D721Med (cell line): ENCODE measurements at places on chromosomes 12 and 14.

- DNase-seq: no peak
Measured at GRCh38 chr12:93126069-93126474, 197.0 kb upstream of the EEA1 start.

GRCh38 chr12:43396671-43397070 is 155.3 kb downstream of the ADAMTS20 start:
- DNase-seq: no peak

DNA sequence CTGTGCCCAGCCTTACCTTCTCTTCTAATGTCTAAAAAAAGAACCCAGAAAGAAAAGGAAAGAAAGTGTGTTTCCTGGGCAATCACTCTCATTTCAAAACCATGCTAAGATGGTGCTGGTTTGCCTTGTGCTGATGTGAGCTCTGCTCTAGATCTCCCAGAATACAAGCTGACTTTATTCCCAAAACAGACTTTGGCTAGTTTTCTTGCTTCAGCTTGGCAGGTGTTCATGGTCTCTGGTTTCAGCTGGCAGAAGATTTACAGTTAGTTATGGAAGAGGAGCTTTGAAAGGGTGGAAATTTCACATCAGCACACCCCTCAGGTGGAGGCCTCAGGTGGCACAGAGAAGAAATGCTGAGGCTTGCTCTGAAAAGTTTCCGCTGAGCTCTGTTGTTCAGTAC is 34.4 kb downstream of the PPP1R36 start:
- no peak for DNase-seq

DNA sequence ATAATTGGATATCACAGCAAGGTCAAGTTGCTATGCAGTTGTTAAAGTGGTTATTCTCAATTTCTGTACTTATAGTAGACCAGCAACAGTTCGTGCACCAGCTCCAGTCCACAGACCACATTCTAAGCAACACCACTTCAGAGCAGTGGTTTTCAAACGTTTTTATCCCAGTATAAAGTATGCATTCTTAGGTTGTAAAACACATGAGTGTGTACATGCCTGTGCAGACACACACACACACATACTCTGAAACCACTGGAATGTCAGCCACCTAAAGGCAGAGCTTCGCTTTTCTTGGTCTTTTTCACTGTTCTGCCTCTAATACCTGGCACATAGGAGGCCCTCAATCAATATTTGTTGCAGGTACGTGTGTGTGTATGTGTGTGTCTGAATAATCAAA is 22.2 kb upstream of the C12orf71 start:
- no peak for DNase-seq

GRCh38 chr12:127342861-127343260 is 924.1 kb upstream of the TMEM132C start:
- no peak for DNase-seq

GRCh38 chr14:31219169-31219568 is 11.6 kb upstream of the HECTD1 start:
- no peak for DNase-seq

GRCh38 chr14:79298373-79298772 is 912.9 kb downstream of the DIO2 start:
- no peak for DNase-seq

GRCh38 chr14:90416720-90417119 is 19.9 kb downstream of the CALM1 start:
- no peak for DNase-seq

GRCh38 chr12:47378907-47379306 is 299.1 kb upstream of the AMIGO2 start:
- DNase-seq: no peak

GRCh38 chr14:22822571-22823098 is 7.1 kb upstream of the MRPL52 start:
- no peak for DNase-seq

DNA sequence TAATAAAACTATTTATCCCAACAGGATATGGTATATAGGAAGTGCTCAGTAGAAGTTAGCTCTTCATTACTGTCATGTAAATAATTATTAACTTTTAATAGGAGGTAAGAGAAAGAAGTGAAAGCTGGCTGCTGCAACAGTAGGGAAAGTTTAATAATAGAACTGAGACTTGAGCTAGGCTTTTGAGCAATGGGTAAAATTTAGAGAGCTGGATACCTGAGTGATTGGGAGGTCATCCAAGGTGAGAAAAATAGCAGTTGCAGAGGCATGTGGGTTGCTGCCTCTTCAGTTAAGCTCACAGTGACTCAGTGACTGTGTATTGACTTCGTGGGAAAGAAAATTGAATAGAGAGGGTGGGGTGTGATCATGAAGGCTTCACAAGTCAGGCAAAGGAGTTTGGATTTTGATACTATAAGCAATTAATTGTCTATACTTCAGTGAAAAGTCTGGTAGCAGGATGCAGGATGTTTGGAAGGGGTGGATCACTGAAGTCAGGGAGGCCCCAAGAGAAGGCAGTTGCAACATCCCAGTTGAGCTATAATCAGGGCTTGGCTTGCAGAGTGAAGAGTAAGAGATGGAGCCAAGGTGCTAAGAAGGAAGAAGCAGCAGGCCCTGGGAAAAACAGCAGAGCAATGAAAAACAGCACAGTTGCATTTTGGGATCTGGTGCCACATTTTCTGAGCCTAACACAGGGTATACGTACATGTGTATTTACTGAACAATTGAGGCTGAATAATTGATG is 172.0 kb upstream of the FRMD6 start:
- DNase-seq: no peak

GRCh38 chr12:30485230-30485890 is 210.3 kb downstream of the IPO8 start:
- no peak for DNase-seq

- no peak for DNase-seq
Measured at GRCh38 chr14:96635850-96636249, 133.7 kb downstream of the PAPOLA start.

- DNase-seq: no peak
Measured at GRCh38 chr14:29821242-29821641, 106.4 kb downstream of the PRKD1 start.

- no peak for DNase-seq
Measured at GRCh38 chr14:100774164-100774537, 47.5 kb downstream of the DLK1 start.

- peak; percentile 43 for DNase-seq
Measured at GRCh38 chr12:401235-402028, at the start of gene CCDC77. Gene CCDC77, plus strand, starts transcription at chr12:401644. Its CDS starts 7,740 bp downstream, at chr12:409384.

DNA sequence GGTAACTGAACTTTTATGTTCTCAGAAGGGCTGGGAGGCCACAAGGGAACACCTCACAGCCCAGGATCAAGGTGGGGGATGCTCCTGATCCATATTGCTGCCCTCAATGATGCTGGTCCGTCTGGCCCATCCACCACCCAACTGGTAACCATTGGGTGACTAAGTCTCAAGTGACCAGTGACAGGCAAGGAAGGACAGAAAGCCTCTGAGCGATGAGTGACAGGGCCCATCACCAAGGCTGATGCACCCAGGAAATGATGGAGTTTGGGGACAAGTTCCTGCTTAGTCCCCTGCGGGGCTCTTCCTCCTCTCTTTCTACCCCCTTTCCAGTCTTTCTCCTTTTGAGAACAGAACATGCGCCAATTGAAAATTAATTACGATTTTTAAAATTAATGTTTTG is 2.6 kb upstream of the MMP19 start:
- DNase-seq: no peak

DNA sequence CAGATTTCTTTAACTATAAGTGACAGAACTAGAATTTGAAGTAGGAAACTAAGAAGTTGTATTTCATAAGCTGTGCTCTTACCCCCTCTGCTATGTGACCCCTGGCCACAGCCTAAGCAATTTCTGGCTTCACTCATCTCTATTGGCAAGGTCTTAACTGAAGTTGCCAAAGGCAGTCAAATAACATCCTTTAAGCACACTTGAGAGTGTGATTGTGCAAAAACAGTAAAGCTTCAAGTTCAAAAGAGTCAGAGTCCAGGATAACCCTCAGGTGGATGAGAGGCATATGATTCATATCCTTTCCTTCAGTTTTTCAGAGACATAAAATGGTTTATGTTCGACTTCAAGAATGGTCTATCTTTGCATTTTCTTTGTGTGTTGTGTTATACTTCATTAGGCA is 45.2 kb downstream of the GRIP1 start:
- no peak for DNase-seq

GRCh38 chr12:12723681-12724420 is 6.7 kb downstream of the CDKN1B start:
- DNase-seq: no peak

DNA sequence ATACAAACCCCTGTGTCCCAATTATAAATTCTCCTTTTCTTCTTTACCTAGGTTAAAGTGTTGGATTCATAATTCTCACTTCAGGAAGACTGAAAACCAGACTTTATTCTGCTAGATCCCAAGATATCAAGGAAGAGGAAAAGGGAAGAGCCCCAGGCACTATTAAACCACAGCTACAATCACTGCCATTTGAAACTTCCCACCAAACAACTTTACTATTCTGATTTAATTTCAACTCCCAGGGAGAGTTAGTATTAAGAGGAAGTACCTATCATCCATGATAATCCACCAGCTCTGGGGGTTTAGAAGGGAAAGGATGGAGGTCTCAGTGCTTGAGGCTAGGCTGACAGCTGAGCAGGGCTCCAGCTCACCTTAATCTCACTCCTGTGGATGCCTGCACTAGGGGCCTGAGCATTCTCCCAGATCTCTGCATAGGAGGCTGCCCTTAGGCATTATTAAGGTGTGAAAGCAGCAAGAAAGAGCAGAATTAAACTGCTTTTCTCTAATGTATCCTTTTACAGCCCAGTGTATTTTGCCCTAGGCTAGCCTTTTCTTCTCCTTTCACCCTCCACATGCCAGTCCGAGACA is 52.9 kb downstream of the MYF5 start:
- DNase-seq: no peak

- DNase-seq: no peak
Measured at GRCh38 chr12:85296362-85296761, 16.3 kb downstream of the ALX1 start.

DNA sequence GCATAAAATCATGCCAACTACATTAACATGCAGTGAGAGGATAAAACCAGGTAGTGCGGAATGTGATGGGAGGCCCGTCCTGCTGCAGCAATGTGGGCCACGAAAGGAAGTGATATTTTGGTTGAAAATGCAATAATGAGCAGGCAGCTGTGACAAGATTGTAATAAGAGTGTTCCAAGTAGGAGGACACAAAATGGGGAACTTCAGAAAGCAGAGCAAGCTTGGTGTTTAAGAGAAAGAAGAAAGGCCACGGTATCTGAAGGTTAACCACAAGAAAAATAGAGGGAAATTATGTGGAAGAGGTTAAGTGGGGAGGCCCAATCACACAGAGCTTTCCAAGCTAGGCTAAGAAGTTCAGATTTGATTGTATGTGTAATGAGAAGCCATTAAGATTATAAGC is 34.3 kb downstream of the OVCH1 start:
- no peak for DNase-seq

DNA sequence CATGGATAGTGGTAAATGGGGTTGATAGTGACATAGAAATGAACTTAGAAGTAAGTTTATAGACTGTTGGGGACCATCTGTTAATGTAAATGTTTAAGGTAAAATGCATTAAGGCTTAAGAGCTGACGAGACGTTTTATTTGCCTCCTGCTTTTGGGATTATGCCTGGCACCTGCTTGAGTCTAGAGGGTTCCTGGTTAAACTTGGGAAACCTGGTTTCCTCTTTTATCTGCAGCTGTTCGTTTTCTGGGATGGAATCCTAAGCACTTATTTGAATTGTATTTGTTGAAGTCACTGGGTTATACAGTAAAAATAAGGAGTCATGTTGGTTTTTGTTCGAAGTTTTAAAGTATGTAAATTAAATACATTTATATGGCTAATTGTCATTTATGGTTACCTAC is 914.7 kb downstream of the NRXN3 start:
- DNase-seq: no peak

GRCh38 chr12:62622177-62622576 is 155.6 kb downstream of the MON2 start:
- DNase-seq: no peak

DNA sequence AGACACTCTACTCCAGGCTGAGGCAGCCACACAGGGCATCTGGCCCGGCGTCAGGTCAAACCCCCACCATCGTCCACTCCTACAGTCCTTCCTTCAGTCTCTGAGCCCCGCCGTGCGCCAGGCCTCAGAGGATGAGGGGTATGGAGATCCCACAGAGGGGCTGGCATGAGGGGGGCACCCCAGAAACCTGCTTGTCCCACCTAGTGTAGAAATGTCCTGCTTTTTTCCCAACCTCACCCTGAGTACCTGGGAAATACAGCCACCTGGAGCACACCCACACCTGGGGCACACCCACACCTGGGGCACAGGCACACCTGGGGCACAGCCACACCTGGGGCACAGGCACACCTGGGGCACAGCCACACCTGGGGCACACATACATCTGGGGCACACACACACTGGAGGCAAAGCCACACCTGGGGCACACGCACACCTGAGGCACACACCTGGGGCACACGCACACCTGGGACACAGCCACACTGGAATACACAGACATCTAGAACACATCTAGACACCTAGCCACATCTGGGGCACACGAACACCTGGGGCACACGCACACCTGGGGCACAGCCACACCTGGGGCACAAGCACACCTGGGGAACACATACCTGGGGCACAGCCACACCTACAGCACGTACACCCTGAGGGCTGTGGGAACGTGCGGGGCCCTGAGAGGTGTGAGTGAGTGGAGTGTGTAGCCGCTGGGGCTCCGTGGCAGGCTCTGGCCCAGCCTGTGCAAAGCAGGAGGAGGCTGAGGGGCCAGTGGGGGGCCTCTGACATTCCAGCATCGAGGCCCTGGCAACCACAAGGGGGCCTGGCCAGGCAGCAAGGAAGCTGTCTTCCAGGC is 18.4 kb downstream of the AKT1 start:
- no peak for DNase-seq

- DNase-seq: no peak
Measured at GRCh38 chr14:52553002-52553670, 500 bp downstream of the GPR137C start.

GRCh38 chr14:92863286-92864080 is 59.5 kb upstream of the CHGA start:
- DNase-seq: no peak

DNA sequence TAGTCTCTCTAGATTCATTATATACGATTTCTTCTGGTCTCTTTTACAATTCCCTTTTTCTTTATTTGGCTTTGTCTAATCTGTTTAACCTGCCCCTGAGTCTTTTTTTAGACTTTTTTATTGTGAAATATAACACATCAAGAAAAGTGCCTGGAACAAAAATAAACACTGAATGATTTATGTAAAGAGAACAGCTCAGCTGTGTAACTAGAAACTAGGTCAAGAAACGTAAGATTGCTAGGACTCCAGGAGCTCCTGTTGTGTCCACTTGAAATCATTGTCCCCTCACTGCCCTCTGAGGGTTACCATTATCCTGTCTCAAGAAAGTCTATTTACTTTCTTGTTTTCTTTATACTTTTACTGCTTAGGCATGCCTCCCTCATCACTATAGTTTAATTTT is 23.1 kb downstream of the EXD2 start:
- no peak for DNase-seq

- DNase-seq: no peak
Measured at GRCh38 chr12:48197549-48197970, 5.5 kb downstream of the OR10AD1 start.

GRCh38 chr12:56683-57346 is 9.8 kb upstream of the IQSEC3 start:
- no peak for DNase-seq

- no peak for DNase-seq
Measured at GRCh38 chr14:23865502-23865901, 88.1 kb upstream of the DHRS4 start.
